Activated CD8-positive, alpha-beta memory T cell treated with anti-CD3 and anti-CD28 coated beads for 24 hours (primary cell): ENCODE measurements at places on chromosomes 6 and 20.

- no peak for DNase-seq
Measured at GRCh38 chr6:43203029-43203717, 21.2 kb downstream of the CUL9 start.

DNA sequence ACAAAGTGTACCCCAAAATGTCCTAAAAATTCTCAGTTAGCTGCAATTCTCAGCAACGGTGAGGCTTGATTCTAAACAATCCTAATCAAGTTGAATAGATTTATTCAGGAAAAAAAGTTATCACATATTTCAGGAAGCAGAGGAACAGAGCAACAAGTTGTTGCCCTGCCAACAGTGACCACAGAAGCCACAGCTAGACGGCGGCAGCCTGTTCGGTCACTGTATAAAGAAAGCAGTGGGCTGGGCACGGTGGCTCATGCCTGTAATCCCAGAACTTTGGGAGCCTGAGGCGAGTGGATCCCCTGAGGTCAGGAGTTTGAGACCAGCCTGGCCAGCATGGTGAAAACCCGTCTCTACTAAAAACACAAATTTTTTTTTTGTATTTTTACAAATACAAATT, 171.2 kb upstream of the BMP5 start:
- DNase-seq, result no peak

DNA sequence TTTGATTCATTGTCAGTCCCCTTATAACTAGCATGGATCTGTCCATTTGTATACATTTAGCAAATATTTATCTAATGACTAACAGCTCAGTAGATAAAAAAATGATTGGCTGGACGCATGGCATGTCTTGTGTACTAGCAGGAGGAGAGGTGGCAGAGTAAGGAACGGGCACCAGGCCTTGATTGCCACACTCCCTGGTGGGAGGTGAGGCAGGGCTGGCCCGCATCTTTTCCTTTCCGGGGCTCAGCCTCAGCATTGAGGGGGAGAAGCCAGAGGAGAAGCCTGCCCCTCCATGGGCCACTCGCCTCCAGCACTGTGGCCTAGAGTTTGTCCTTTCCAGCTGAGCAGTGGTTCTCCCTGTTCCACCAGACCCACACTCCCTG, 84.9 kb upstream of the TMEM181 start:
- DNase-seq, result no peak

GRCh38 chr20:14599613-14600012, 262.2 kb upstream of the FLRT3 start:
- no peak for DNase-seq

- DNase-seq, result no peak
Measured at GRCh38 chr20:61810738-61811135, 254.9 kb downstream of the TAF4 start.

DNA sequence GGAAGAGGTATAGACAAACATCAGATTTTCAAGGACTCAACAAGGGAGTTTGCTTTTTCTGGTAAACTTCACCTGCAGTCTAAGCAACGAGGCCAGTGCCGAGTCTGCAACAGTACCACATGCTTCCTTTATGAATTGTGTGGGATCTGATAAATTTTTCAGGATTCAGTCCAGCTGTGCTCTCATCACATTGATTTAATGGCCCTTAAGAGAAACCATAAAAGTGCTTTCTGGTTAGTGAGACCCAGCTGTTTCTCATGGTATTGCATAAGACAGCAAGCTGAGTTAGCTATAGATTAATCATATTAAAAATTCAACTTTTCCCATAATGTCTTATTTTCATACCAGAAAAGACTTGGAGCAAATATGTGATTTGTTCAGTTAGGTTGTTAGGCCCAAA, 291.4 kb downstream of the CENPW start:
- DNase-seq, result no peak

DNA sequence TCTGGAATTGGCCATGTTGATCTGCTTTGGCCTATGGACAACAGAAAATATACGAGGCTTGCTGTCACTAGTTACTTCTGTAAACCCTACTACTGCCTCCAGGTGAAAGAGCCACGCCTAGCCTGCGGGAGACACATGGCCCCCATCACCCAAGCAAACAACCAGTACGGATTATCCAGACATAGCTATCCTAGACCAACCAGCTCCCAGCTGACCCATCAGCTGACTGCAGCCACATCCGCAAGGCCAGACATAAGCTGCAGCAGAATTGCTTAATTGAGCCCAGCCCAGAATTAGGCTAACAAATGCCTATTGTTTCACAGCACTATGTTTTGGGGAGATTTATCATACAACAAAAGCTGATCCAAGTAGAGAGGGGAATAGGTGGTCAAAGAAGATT, 13.5 kb downstream of the REV3L start:
- DNase-seq, result no peak

- no peak for DNase-seq
Measured at GRCh38 chr20:8153281-8153908, 21.3 kb downstream of the PLCB1 start.

- DNase-seq, result no peak
Measured at GRCh38 chr20:62062661-62063314, 2.9 kb downstream of the TAF4 start.

- no peak for DNase-seq
Measured at GRCh38 chr6:143647732-143648131, 30.0 kb upstream of the PHACTR2 start.

DNA sequence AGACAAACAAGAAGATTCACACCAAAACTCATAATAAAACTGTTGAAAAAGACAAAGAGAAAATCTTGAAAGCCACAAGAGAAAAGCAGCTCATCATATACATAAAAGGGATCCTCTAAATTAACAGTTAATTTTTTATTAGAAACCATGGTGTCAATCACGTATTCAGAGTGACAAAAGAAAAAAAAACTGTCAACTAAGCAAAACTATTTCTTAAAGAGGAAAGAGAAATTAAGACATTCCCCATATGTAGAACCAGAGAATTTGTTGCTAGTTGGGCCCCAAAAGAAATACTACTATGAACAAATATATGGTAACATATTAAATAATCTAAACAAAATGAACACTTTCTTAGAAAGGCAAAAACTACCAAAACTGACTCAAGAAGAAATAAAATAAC, 74.3 kb upstream of the TENT5A start:
- no peak for DNase-seq

DNA sequence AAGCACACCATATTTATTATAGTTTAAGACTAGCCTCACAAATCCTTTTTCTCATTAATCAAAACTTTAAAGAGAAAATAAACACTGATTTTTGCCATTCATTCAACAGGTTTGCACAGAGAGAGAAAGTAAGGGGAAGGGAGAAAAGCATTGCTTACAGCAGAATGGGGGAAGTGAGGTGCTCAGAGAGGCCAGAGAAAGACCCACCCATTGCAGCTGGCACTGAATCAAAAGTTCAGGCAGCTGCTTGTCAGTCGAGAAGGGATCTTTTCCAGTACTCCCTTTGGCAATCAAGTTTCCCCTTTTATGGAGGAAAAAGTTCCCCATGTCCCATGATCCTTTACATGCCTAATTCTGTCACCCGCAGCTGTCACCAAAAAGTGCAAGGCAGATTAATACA, 8.0 kb upstream of the CRISP2 start:
- no peak for DNase-seq

GRCh38 chr20:2330090-2330695, 34.4 kb downstream of the TGM3 start:
- DNase-seq, result no peak

GRCh38 chr6:24949020-24949569, 13.3 kb upstream of the RIPOR2 start:
- no peak for DNase-seq

DNA sequence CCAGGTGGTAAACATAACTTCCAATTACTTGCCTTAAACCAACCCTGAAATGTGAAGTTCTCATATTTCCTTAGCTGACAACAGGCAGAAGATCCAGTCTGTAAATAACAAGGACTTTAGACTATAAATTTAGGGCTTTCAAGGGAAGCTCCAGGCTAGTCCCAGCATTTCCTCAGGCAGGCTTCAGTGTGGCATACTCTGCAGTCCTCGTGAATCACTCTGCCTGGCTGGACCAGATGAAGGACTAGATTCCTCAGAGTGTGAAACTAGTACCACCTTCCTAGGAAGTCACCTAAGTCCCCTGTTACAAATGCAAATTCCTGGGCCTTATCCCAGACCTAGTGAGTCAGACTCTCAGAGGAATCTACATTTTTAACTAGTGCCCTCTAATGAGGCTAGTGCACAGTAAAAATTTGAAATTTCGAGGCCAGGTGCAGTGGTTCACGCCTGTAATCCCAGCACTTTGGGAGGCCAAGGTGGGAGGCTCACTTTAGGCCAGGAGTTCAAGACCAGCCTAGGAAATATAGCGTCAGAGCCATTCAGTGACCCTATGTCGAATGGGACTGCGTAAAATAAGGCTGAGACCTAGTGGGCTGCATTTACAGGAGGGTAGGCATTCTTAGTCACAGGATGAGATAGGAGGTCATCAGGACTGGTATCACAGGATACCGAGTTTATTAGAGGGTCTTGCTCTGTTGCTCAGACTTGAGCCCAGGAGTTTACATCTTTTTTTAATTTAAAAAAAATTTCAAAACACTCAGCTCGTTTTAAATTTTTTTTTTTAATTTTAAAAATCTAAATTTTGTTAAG, 279.6 kb upstream of the JARID2 start:
- no peak for DNase-seq

- DNase-seq, result no peak
Measured at GRCh38 chr6:79868098-79868722, 79.1 kb downstream of the ELOVL4 start.

DNA sequence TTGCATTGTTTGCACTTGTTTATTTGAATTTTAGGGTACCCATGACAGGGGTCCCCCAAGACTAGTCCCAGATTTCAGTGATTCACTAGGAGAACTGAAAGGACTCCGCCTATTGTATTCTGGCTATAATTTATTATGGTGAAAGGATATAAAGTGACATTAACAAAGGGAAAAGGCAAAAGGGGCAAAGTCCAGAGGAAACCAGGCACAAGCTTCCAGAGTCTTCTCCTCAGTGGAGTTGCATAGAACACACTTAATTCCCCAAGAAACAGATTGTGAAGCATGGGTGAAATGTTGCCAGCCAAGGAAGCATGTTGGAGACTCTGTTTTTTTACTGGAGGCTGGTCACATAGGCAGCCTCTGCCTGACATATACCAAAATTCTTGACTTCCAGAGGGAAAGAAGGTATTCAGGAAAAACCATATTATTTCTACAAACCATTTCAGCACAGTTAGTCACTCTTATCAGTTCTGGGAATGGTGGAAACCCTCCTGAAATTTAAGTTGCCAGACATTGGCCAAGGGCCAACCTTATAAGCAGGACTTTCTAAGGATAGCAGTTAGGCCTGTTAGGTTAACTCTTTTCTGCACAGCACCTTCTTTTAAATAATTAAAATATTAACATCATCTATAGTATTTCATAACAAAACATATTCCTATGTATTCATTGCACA, 71.8 kb downstream of the FIG4 start:
- no peak for DNase-seq

GRCh38 chr20:57619051-57619831, 985 bp downstream of the ZBP1 start:
- peak; percentile 82 for DNase-seq

GRCh38 chr6:8780653-8781052, 345.3 kb upstream of the SLC35B3 start:
- no peak for DNase-seq

DNA sequence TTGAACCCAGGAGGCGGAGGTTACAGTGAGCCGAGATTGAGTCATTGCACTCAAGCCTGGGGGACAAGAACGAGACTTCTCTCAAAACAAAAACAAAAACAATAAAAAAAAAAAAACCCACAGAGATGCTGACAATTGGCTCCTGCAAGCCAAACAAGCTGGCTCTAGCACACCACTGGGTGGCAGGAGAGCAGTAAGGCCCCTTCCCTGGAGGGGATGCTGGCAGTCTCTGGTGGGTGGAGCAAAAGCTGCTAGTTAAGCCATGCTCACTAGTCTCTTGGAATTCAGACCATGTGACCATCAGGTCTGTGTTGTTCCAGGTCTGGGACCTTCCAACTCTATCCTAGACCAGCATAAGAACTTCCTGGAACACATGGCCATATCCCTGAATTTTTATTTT, 18.9 kb upstream of the DSN1 start:
- no peak for DNase-seq

- DNase-seq, result no peak
Measured at GRCh38 chr6:19811397-19812079, 25.6 kb upstream of the ID4 start.

- DNase-seq, result no peak
Measured at GRCh38 chr20:5268449-5268848, 48.3 kb downstream of the PROKR2 start.

DNA sequence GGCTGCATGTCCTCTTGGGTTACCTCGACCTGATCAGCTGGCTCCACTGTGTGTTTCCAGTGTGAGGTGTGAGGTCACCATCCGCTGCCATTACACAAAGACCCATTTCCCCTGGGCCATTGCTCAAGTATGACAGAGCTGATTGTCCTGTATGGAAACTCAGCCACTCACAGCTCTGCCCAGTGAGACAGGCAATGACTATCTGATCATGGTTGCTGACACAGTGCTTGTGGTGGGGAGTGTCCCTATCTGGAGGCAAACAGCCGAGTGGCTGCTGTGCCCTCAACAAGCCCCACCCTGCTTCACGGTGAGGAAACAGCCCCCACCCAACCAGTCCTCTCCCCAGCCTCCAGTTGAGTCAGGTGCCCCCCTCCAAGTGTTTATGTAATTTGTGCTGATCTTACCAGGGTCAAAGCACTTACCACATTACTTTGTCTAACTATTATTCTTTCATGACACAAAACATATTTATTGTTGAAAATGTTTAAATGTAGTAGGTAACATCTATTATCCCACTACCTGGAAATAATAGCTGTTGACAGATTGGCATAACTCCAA, 11.7 kb upstream of the MAPK13 start:
- peak; percentile 70 for DNase-seq

DNA sequence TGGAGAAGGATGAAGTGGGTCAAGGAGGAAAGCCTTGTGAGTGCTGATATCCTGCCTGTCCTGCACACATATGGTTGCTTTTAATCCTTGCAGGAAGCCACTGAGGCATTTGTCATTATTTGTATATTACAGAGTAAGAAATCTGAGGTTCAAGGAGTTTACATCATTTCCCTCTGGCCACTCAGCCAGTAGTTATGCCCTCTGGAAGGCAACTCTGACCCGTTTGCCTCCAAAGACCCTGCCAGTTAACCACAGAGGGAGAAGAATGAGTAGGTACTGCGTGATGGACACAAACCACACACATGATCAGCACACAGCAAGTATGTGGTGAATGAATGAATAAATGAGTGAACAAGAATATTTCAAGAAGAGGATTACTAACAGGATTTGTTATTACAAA, 7.9 kb upstream of the FAM210B start:
- DNase-seq, result no peak
